ENCODE measurements at places on chromosomes 2 and 18.

DNA sequence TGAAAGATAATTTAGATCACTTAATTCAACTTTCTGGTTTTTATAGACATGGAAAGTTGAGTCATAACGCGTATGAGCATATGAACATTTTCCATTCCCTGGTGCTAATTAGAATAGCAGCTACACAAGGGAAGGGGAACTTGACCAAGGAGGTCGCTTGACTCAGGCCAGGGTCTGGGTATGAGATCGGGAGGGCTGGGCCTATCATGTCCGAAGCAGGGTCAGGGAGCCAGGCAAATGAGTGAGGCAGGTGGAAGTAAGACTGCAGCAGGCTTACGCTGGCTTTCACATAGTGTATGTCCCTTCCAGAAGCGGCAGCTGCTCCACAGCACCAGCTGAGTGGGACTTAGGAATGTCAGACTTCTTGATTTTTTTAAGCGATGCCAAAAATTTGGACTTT lies 14.7 kb downstream of the RALB start:
- peak; percentile 28 for DNase-seq

- peak; percentile 61 for DNase-seq
These were observed 3.1 kb downstream of the EGR4 start for GRCh38 chr2:73290049-73290839.

GRCh38 chr2:233989221-233989858 lies 61.2 kb upstream of the SPP2 start:
- no peak for DNase-seq

DNA sequence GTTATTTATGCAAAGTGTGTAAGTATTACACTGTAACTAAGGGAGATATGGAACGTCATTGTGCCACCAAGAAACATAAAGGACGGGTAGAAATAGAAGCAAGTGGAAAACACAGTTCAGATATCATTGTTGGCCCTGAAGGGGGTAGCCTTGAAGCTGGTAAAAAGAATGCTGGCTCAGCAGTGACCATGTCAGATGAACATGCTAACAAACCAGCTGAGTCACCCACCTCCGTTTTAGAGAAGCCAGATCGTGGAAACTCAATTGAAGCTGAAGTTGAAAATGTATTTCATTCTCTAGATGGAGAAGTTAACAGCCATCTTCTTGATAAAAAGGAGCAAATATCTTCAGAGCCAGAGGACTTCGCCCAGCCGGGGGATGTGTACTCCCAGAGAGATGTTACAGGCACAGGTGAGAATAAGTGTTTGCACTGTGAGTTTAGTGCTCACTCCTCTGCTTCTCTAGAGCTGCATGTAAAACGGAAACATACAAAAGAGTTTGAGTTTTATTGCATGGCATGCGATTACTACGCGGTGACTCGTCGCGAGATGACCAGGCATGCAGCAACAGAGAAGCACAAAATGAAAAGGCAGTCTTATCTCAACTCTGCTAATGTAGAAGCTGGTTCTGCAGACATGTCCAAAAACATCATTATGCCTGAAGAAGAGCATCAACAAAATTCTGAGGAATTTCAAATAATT lies 36.1 kb downstream of the ZNF407 start:
- no peak for DNase-seq

GRCh38 chr2:6314218-6314960 lies 551.3 kb downstream of the CMPK2 start:
- DNase-seq: no peak

DNA sequence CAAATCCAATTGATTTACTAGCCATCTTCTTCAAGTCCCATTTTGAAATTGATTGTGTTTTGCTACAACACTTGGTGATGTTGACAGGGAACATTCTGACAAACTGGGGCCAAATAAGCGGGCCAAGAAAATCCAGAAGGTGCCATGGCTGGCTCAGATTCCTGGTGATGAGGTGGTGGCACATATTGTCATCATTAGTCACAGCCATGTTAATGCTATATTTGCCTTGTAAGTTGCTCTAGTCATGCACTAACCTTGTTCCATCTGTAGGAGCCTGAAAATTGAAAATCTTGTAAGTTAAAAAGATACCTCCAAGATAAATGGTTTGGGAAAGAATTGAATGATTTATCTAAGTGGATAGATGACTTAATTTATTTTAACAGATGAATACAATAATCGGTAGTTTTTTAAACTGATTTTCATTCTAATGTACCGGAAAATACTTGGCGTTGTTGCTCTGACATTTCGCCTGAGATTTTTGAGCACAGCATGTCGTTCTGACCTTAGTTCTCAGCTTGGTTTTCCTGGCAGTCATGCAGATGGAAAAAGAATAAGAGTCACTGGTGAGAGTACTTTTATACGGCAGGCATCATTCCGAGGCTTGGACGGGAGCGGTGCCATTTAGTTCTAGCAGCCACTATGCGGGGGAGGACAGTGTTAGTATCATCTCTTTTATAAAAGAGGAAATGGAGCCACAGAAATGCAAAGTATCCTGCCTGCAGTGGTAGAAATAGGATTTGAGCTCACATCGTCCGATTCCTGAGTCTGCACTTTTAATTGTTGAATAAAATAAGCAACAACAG lies 133.9 kb downstream of the ZNF532 start:
- DNase-seq: peak; percentile 59

DNA sequence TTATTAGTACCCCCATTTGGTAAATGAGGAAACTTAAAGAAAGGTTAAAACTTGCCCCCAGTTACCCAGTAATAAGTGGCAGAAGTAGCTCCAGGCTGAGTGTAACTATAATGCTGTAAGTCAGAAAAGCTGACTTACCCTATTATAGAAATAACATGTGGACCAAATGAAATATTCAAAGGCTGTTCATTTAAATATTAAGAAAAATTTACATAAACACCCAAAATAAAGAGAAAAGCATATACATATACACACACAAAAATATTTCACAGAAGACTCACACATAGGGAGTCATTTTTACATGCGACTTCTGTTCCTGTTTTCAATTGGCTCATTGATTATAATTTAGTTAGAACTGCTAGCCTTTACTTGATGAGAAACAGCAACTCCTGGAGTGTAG lies 189.1 kb downstream of the NBAS start:
- DNase-seq: no peak

- DNase-seq: no peak
These were observed 156.1 kb downstream of the FAM210A start for GRCh38 chr18:13570216-13570615.

DNA sequence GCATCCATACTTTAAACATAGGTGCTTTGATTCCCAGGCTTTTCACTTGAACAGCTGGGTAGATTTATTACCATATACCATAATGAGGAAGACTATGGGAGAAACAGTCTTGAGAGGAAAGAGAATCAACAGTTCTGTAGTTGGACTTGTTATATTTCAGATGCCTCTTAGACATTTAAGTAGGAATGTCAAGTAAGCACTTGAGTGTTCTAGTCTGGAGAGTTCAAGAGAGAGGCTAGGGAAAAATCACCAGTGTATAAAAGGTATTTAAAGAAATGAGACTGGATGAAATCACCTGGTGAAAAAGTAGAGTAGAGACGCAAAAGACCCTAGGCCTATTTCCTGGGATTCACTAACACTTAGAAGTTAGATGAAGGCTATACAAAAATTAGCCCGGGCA lies 13.5 kb upstream of the CCNT2 start:
- DNase-seq: no peak

- no peak for DNase-seq
These were observed 25.5 kb downstream of the TTR start for GRCh38 chr18:31617031-31617717.

GRCh38 chr18:70169747-70170146 lies 35.7 kb downstream of the RTTN start:
- DNase-seq: no peak

- DNase-seq: no peak
These were observed 25.8 kb upstream of the SLC9A2 start for GRCh38 chr2:102593516-102593915.

GRCh38 chr2:176467595-176467994 lies 198.4 kb downstream of the MTX2 start:
- no peak for DNase-seq

GRCh38 chr18:45063246-45064038 lies 382.8 kb downstream of the SETBP1 start:
- no peak for DNase-seq

DNA sequence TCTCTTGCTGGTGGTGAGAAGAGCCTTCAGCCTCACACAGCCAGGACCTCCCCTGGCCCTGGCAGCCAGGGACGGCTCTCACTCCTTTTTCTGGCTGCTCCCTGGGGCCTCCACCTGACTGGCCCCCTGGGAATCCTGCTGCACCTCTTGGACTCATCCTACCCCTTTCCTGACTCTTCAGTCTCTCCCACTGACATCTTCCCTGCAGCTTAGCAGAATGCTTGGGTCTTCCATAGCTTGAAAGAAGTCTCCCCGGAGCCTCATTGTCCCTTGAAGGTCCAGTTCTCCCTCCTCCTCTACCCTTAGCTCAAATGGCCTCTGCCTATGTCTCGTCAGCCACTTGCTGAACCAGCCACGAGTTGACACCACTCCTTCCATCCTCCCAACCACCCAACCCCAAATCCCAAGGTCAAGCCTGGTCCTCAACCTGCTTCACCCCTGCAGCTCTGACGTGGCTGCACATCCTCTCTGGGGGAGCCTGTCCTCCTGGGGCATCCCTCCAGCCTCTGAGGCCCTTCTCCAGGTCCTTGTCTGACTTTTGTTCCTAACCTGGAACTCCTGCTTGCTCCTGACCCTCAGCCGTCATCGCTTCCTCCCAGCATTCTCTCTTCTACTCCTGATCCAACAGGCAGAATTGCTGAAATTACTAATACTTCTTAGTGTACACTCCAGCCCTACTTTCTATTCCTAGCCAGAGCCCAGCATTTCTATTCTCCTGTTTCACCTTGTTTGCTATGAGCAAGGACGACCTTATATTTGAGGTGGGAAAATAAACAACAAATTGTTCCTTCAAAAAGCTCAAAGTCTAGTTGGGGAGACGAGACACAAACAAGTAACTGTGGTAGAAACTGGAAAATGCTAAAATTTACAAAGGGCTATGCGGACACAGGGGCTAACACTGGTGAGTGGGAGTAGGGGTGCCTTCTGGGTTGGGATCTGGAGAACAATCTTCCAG lies 68.7 kb upstream of the MGAT4A start:
- no peak for DNase-seq

GRCh38 chr2:43985359-43985758 lies 10.4 kb downstream of the LRPPRC start:
- no peak for DNase-seq
